ENCODE measurements at places on chromosomes 2 and 18. TPM values are rescaled to one million over a fixed set of nuclear protein-coding genes. Genes with fewer than 3 reads are reported as not detected.

EPHA4 gene
- 5.2 TPM for total RNA-seq

- DNase-seq: no peak
- no peak overlapping the region for H3K4me3 ChIP-seq
- no peaks in the 10 kb centered on the region for H3K36me3 ChIP-seq
- H3K4me1 ChIP-seq: peaks cover 11% of the 10 kb centered on the region
- H3K27me3 ChIP-seq: no peaks in the 10 kb centered on the region
Observed at GRCh38 chr2:109029490-109030201, 40.6 kb upstream of the EDAR start.

- DNase-seq: no peak
- H3K36me3 ChIP-seq: no peaks in the 10 kb centered on the region
- no peaks in the 10 kb centered on the region for H3K4me1 ChIP-seq
- no peak overlapping the region for H3K27ac ChIP-seq
- no peak overlapping the region for H3K4me3 ChIP-seq
Observed at GRCh38 chr2:237305579-237305978, 108.4 kb downstream of the COL6A3 start.

PROKR1 gene
- not detected for total RNA-seq

All from body of pancreas (tissue), 4 donors.